Adrenal gland (tissue), 19 donors: ENCODE measurements at places on chromosomes 7 and 10. TPM values are rescaled to one million over a fixed set of nuclear protein-coding genes. Genes with fewer than 3 reads are reported as not detected.
A peak's percentile ranks its signal among the peaks of the same experiment; 100 is the strongest.

DNA sequence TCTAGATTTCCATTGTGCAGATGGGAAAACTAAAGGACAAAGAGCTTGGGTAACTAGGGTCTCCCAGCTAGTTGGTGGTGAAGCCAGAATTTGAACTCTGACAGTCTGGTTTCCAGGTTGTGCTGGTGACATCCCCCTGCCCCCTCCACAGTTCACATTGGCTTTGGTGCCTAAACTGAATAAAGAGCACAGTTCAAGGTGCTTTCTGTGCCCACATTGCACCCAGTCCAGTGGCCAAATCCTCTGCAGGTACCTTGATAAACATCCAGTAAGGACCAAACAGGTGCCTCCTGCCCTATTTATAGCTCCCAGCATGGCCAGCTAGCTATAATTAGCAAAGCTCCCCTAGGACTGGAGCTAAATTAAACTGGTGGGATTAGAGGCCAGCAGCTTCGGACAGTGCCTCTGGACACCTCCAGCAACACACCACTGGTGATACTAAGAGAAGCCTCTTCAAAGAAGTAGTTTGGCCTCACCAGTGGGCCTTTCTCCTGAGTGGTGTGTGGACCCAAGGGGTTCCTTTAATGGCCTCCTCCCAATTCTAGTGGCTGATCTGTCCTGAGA, 59.9 kb downstream of the KCNMA1 start:
- DNase-seq = no peak

DNA sequence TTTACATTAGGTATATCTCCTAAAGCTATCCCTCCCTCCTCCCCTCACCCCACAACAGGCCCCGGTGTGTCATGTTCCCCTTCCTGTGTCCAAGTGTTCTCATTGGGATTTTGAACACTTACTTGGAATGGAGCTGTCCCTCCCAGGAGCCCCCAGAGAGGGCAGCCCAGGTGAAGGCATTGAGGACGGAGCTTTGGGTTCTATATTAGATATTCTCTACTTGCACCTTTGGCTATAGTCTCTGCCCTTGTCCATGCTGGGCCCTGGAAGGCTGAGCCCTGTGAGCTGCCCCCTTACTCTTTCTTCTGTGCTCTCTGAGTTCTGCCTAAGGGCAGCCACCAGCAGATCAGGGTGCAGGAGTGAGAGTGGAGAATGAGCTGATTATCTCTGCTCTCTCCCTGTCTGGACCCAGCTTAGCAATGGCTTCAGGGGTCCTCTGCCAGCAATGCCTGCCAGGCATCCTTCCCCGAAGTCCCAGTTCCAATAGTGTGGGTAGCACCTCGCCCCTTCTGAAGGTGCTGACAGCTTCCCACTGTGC, 11.2 kb downstream of the ADRA2A start:
- no peak for DNase-seq

- DNase-seq = no peak
Observed at GRCh38 chr7:83504330-83504729, 144.6 kb downstream of the SEMA3E start.

Gene TSPAN33
- total RNA-seq = 10.9 TPM

DNA sequence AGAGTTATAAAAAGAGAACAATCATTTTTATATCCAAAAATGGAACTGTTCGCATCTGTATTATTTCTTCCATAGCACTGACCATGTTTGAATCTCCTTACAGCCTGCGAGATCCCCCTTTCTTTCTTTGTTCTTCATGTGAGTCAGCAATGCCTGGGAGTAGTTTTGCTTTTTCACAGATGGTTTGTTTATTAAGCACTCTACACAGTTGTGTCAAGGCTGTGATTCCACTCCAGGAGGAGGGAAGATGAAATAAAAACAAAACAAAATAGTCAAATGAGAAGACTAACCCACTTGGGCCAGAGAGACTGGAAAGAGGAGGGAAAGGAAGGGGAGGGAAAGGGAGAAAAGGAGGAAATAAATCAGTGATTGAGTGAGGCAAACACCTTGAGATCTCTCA, 7.8 kb downstream of the LIPF start:
- DNase-seq = no peak

- no peak for DNase-seq
Observed at GRCh38 chr10:21910798-21911197, 92.7 kb downstream of the DNAJC1 start.

GRCh38 chr10:114349522-114350215, 54.6 kb downstream of the AFAP1L2 start:
- no peak for DNase-seq

- DNase-seq = no peak
Observed at GRCh38 chr7:94239661-94240234, 154.9 kb upstream of the COL1A2 start.

DNA sequence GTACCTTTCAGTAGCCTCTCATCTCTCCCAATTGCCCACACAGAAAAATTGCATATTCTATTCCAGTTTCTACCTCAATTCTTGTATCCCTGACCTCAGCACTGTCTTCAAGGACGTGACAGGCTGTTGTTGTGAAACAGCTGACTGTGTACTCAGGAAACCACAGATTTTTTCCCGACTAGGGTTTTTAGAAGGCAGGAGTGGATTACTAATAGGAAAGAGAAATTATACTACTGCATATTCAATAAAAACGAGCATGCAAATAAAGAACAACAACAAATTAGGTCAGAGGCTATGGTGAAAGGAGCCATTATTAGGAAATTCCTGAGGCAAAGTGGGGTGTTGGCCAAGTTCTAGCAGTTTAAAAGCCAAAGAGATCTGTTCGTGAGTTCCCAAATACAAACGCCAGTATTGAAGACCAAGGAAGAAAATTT, 93.4 kb downstream of the DOCK4 start:
- peak; percentile 43 for DNase-seq

Gene UTF1
- not detected for total RNA-seq

GRCh38 chr7:77858278-77858677, 59.7 kb downstream of the PHTF2 start:
- DNase-seq = no peak

DNA sequence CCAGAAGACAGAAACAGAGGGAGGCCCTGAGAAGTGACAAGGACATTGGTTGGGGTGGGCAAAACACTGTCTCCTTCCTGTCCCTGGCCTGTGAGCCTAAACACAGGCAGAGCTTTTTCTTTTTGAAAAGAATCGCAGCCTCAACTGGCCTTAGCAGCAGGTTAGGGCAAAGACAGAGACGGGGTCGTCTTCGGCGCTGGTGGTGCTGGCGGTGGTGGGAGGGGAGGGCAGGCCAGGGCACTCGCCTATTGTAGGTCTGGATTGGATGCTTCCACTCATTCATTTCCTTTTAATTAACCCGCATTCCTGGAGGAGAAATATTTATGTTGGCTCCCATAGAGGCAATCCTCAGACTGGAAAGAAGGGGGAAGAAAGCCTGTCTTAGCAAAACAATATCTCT, 22.6 kb downstream of the WNT8B start:
- no peak for DNase-seq

Gene SP8
- total RNA-seq = not detected

DNA sequence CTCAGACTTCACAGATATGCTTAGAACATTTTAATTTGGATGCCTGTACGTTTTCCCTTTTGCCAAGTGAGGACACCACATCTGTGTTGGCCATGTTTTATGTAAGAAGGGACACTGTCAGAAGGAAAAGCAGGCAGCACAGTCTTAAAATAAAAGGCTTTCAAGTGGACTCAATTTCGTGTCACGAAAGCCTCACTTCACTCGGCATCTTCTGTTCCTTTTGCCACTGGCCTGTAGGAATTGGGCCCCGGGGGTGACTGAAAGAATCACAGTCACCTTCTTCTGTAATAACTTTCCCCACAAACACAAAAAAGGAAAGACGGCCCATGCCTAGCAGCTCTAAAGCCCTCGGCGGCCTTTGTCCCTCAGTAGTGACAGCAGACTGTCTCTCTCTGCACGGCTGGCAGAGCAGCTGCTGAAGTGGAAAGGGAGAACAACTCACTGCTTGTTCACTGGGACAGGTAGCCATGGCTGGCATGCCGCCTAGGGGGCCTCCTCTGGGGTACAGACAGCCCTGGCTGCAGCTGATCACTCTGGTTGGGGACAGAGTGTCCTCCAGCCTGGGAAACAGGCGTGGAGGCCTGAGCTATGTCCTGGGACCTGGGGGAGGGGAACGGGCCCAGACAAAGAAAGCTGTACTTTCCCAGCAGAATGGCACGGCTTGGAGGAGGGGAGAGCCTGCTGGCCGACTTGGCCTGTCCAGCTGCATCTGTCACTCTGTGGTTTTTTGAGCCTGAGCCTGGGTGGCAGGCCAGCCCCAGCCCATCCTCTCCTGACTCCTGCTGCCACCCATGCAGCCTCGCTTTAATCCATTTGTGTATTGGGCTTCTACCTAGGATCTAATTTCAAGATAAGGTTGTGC, 4.4 kb downstream of the RASSF4 start:
- peak; percentile 34 for DNase-seq

- DNase-seq = no peak
Observed at GRCh38 chr7:39375047-39375873, 190.9 kb upstream of the YAE1 start.

DNA sequence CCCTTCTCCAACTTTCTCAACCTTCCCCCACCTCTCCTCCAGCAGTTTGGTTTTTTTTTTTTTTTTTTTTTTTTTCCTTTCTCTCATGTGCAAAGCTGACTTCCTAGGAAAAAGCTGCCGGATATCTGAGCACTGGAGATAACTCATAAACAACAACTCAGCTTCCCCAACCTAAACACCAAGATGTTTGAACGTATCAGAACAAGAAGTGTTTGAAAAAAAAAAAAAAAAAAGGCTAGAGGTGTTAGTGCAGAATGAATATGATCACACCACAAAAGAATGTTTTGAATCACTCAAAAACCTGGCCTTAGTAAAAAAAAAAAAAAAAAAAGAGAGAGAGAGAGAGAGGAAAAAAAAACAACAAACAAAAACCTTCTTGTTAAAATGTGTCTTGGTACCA, 11.2 kb downstream of the GATA3 start:
- no peak for DNase-seq

DNA sequence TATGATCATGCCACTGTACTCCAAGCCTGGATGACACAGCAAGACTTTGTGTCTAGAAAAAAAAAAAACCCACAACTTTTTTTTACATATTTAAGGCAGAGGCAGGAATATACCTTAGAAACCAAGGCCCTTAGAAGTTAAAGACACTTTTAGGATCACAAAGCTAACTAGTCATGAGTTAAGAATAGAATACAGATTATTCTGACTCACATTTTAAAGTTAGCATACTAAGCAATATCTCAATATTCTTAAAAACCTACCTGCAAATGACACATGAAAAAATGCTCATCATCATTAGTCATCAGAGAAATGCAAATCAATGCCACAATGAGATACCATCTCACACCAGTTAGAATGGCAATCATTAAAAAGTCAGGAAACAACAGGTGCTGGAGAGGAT, 177.7 kb downstream of the CHCHD3 start:
- no peak for DNase-seq

Gene TUBB8
- total RNA-seq = not detected

GRCh38 chr10:59227136-59227673, 50.8 kb downstream of the PHYHIPL start:
- no peak for DNase-seq

DNA sequence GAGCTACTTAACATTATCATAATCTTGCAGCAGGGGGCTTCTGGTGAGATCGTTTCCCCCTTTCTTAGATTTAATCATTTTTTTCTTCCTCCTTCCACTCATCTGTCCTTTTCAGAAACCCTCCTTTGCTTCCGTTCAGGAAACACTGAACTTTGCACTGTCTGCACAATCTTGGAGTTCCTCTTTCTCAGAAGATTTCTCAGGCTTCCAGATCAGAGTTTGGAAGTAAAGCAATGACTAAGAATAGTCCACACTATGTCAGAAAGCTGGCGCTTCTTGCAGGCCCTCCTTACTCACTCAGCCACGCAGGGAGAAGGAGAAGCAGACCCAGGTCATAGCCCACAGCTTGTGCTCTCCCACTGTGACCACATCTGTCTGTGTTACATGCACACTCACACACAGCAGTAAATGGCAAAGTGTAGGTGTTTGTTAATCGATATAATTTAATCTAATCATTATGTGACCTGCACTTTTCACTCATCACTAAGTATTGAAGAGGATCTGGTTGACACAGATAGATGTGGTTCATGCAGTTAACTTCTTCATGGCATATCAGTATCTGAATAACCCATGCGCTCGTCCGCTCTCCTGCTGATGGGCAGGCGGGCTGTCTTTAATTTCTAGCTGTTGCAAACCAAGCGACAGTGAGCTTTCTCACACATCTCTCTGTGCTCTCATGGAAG, 30.2 kb downstream of the ALOX5 start:
- peak; percentile 67 for DNase-seq

GRCh38 chr10:67725567-67725966, 29.6 kb upstream of the CTNNA3 start:
- DNase-seq = no peak

DNA sequence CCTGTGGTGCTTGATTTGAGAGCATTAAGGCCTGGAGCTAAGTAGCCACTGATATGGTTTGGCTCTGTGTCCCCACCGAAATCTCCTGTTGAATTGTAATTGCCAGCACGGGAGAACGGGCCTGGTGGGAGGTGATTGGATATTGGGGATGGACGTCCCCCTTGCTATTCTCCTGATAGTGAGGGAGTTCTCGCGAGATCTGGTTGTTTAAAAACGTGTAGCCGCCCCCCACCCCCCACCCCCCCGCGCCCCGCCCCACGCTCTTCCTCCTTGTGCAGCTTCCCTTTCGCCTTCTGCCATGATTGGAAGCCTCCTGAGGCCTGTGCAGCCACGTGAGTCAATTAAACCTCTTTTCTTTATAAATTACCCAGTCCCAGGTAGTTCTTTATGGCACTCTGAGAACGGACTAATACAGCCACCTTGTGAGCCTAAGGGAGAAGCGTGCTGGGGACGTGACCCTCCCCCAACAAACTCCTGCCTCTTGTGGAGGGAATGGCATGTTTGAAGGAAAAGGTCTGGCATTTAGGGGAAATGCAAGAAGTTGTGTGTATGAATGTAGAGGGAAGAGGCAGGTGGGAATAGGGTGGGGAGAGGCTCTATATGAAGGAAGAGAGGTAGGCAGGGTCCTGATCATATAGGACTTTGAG, 118.0 kb upstream of the KMT2C start:
- no peak for DNase-seq

- no peak for DNase-seq
Observed at GRCh38 chr10:25820472-25820871, 113.6 kb upstream of the MYO3A start.

Gene PVRIG
- total RNA-seq = 0.71 TPM

Gene PPP1R17
- 0.14 TPM for total RNA-seq

GRCh38 chr7:117811696-117812095, 61.5 kb downstream of the CTTNBP2 start:
- no peak for DNase-seq

DNA sequence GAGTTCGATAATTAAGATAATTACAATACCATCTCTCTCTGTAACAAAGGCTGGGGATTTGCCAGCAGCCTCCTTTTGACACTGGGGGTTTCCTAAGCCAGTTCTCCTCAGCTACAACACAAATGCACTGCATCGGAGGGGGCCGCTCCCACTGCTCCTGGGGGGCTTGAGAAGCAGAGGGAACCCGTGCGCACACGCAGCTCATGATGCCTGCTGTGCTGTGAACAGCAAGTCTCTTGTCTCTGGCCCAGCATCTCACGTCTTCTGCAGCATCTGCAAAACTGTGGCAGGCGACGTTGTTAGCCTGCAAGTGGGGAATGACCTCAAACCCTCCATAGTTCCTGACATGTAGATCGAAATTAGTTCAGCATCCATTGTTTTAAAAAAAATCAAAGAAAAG, 5.5 kb downstream of the VIPR2 start:
- DNase-seq = no peak

Gene TMEM196
- 0.88 TPM for total RNA-seq

- no peak for DNase-seq
Observed at GRCh38 chr7:124879103-124879502, 50.5 kb downstream of the POT1 start.

GRCh38 chr10:123622381-123622780, 43.8 kb upstream of the GPR26 start:
- DNase-seq = no peak
